RCC 7860 (cell line): ENCODE measurements at places on chromosomes 11 and 22.

GRCh38 chr11:62267576-62267975, 2.4 kb upstream of the SCGB2A2 start:
- DNase-seq = no peak

- peak; percentile 3 for DNase-seq
Measured at GRCh38 chr22:24146791-24147353, 34.4 kb upstream of the SUSD2 start.

- no peak for DNase-seq
Measured at GRCh38 chr11:88701816-88702215, 364.0 kb downstream of the GRM5 start.

GRCh38 chr22:48688366-48688765, 1139.3 kb downstream of the BRD1 start:
- DNase-seq = no peak

DNA sequence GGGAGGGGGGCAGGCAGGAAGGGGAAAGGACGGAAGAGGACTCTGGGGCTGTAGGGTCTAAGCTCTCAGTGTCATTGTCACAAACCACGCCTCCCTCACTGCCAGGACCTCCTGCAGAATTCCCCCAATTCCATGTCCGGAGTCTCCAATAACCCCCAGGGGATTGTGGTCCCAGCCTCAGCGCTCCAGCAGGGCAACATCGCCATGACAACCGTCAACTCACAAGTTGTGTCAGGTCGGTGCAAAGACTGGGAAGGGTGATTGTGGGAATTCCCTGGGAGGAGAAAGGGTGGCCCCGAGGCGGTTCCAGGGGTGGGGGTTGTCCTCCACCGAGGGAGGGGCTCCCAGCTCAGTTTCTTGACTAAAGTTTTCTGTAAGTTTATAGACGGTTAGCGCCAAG, 86.0 kb downstream of the FEZ1 start:
- DNase-seq = no peak

DNA sequence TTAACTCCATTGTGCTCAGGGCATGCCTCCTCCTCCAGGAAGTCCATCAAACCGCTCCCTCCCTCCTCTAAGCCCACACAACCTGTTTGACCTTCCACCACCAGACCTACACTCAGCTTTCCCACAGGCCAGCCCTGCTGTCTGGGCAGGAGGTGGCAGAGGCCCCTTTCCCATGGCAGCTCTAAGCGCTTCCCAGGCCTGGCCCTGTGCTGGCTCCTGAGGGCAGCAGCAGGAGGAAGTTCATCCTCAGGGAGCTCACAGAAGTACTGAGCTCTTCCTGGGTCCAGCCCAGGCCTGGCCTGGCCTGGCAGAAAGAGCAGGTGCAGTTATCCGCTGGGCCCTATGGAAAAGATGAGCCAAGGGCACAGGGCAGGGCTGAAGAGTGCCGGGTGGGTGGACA, 31.4 kb downstream of the ARAP1 start:
- no peak for DNase-seq

DNA sequence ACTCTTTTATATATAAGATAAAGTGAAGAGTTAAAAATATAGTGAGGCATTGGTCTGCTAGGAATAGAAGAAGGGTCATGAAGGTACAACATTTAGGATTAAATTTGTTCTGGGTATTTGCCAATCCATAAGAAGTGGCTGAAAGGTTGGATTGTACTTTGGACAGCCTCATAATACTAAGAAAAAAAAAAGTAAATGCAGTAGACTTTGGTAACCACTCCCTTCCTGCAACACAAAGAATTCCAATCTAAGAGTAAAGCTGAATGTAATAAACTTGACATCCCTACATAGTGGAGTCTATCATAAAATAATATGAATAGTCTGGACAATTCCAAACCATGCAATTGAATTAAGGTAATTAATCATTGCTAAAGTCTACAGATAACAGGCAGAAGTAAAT, 2294.4 kb downstream of the LRRC4C start:
- DNase-seq = no peak

DNA sequence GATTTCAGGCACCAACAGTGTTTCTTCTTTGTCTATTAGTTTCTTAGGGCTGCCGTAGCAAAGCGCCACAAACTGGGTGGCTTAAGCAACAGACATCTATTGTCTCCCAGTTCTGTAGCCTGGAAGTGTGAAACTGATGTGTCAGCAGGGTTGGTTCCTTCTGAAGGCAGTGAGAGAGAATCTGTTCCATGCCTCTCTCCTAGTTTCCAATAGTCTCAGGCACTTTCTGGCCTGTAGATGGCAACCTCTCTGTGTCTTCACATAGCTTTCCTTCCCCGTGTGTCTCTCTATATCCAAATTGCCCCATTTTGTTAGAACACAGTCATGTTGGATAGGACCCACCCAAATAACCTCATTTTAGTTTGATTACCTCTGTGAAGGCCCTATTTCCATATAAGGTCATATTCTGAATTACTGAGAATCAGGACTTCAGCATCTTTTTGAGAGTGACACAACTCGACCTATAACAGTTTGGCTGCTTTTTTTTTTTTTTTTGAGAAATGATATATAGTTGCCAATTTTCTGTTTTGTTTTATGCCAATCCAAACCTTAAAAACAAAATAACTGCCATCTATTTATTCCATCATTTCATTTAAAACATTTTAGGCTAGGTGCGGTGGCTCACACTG, 108.2 kb downstream of the SLC36A4 start:
- DNase-seq = peak; percentile 13

DNA sequence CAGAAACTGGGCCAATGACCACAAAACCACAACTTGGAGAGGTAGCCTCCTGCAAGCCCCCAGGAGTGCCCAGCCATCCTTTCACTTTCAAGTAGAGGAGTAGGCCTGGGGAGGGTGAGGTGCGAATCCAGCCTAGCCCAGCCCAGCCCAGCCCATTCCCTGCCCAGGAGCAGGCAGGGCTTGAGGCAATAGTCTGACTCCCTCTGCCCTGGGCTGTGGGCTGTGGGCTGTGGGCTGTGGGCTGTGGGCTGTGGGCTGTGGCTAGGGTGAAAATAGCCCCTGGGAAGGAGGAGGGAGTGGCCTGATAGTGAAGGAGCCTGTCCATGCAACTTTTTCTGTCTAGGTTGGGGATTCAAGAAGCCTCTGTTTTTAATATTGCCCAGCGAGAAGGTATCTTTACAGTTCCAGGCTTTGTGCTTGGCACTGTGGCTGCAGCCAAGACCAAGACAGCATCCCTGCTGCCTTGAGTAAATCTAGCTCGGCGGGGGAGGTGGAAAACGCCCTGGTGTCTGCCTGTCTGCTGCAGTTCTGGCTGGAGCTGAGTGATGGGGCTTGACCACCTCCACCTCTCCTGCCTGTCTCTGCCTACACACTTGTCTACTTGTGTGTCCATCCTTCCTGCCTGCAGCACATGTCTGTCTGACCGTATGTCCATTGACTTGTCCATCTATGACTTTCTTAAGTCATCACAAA, 40.7 kb downstream of the LMO1 start:
- no peak for DNase-seq

DNA sequence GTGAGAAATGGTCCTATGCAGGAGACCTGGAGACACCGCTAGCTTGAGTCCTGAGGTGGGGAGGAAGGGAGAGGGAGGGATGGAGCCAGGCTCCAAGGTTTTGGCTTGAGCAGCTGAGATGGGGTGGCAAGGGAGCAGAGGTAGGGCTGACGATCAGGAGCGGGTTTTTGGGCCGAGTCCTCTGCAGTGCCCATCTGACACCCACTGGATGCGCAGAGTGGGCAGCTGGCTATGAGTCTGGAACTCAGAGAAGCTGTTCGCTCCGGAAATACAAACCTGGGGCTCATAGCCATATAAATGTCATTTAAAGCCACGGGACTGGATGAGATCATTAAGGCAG, 453 bp upstream of the MAFF start:
- DNase-seq = no peak
